Central memory CD8-positive, alpha-beta T cell (primary cell): ENCODE measurements at places on chromosomes 4 and X.

DNA sequence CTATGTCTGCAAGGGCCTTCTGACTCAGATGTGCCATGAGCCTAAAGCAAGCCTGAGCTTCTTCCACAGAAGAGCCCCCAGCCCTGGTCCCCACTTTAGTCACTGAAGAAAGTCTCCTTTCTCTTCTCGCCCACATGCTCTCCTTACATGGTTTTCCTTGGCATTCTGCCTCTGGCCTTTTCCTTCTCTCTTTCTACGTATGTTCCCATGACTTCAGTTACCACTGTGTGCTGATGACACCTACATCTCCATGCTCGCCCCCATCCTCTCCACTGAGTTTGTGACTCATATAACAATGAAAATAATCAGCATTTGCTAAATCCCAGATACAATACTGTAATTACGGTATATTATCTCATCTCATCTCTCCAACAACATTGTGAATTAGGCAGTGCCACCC lies 149.3 kb downstream of the AMMECR1 start:
- no peak for DNase-seq

GRCh38 chrX:54675762-54676161 lies 122.3 kb downstream of the ITIH6 start:
- no peak for DNase-seq

DNA sequence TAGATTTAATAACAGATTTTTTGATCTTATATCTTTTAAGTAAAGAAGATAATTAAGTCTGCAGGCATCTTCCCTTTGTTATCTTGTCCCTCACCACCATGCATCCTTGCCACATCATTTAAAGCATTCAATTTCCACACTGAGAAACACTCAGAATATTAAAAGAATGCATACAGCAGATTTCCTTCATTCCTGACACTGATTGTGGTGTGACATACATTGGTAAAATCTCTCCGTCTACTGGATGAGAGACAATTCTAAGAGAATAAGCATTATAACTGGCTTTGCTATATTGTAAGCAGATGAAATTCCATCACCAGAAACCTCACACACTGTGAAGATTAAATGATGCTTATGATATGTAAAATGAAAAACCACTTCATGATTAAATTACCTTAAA lies 97.4 kb upstream of the TRPC5OS start:
- DNase-seq: no peak

GRCh38 chrX:136694431-136695087 lies 46.6 kb downstream of the CD40LG start:
- no peak for DNase-seq

GRCh38 chr4:23091711-23092110 lies 399.0 kb downstream of the GBA3 start:
- no peak for DNase-seq

DNA sequence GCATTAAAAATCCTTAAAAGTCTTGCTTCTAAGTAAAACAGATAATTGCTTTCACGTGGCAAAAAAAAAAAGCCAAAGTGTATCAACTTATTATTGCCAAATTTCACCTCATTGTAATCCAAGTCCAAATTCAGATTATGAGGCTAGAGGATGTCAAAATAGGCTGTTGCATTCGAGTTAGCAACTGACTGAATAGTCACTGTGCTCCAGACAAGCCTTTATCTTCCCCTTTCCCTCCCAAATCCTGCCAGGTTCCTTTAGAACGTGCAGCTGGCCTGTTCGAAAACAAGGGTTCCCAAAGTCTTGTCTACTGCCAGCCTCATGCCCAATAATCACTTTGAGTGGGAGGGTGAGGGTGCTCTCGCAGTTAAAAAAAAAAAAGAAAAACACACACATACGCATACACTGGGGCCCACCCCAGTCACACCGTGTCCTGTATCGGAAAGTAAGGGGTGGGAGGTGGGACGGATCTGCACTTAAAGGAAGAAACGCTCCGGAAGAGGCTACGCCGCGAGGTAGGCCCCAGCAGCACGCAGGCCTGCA lies 603 bp downstream of the MAD2L1 start:
- no peak for DNase-seq

DNA sequence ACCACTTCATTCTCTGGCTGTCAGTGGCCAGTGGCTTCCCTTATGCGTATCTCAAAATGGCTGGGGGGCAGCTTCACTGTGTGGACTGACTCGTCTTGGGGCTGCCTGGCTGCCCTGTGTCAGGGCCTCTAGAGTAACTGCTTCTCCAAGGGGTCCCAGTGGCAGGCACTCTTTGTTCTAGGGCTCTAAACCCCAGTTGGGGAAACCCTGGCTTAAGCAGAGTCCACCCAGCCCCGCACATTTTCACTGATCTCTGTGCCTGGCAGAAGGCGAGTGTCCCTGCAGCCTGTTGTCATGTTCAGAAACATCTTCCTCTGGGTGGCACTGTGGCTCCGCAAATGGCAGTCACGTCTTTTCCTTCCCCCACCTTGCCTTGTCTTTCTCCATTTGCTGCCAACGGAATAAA lies 59.7 kb downstream of the NBDY start:
- DNase-seq: no peak
